ENCODE measurements at places on chromosomes 2 and 18. TPM values are rescaled to one million over a fixed set of nuclear protein-coding genes. Genes with fewer than 3 reads are reported as not detected.

- no peak for DNase-seq
- H3K4me1 ChIP-seq: no peaks in the 10 kb centered on the region
- H3K27me3 ChIP-seq: peaks cover 8% of the 10 kb centered on the region
- no peak overlapping the region for H3K27ac ChIP-seq
Measured at GRCh38 chr2:142980246-142981068, 103.0 kb downstream of the KYNU start.

- H3K27ac ChIP-seq: no peak overlapping the region
- peaks cover 24% of the 10 kb centered on the region for H3K27me3 ChIP-seq
- H3K4me1 ChIP-seq: peaks cover 11% of the 10 kb centered on the region
- DNase-seq: no peak
- H3K36me3 ChIP-seq: no peaks in the 10 kb centered on the region
Measured at GRCh38 chr2:26666671-26667070, 25.5 kb upstream of the CIB4 start.

DNA sequence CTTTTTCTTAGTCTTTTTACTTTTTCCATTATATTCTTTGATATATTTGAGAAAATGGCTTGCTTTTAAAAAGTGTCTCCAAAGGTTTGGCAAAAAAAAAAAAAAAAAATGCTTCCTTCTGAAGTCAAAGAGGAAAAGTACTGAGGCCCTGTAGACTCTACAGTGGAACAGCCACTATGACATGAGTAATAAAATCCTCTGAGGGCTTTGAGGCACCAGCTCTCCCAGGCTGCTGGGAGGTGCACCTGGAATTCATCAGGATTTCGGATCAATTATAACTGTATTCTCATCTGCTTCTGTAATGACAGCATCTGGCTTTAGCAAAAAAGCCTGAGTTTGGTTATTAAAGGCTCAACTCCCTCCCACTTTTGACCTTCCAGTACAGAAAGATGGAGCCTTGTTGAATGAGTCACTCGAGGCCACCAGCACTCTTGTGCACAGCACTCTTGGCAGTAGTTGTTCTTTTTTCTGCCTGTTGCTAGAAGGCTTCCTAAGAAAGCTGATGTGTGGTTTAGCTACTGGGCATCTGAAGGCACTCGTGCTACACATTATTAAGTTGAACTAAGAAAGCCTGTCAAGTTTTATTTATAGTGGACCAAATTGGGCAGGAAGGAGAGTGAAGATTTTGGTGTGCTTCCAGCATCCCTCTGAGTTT is 131.3 kb downstream of the PRPF40A start:
- no peak for DNase-seq
- H3K4me1 ChIP-seq: no peaks in the 10 kb centered on the region
- H3K27me3 ChIP-seq: peaks cover 13% of the 10 kb centered on the region
- no peak overlapping the region for H3K27ac ChIP-seq

GRHL1 gene
- total RNA-seq: 0.55 TPM

GRCh38 chr2:158667586-158667985 is 127.5 kb upstream of the DAPL1 start:
- no peaks in the 10 kb centered on the region for H3K4me1 ChIP-seq
- H3K27ac ChIP-seq: no peak overlapping the region
- no peak overlapping the region for H3K4me3 ChIP-seq
- H3K36me3 ChIP-seq: no peaks in the 10 kb centered on the region
- H3K27me3 ChIP-seq: no peaks in the 10 kb centered on the region
- DNase-seq: no peak

DNA sequence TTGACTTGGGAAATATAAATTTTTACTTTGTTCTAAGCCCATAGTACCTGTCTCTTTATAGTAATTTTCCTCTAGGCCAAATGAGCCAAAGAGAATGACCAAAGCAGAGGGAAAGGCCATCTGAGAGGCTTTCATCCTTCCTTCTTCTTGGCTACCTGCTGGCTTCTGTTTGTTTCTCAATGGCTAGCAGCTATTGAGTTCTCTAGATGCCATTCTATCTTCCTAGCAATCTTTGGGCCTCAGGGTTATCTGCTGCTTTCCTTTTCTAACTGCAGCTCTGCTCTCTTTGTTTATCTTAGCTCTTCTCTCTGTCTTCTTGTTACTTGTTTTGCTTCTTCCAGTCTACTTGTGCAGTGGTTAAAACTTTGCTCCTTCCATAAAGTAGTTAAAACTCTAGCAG is 601.1 kb upstream of the NRXN1 start:
- H3K27me3 ChIP-seq: no peaks in the 10 kb centered on the region
- no peak for DNase-seq
- no peak overlapping the region for H3K27ac ChIP-seq
- no peak overlapping the region for H3K4me3 ChIP-seq
- H3K4me1 ChIP-seq: no peaks in the 10 kb centered on the region
- H3K36me3 ChIP-seq: no peaks in the 10 kb centered on the region

DNA sequence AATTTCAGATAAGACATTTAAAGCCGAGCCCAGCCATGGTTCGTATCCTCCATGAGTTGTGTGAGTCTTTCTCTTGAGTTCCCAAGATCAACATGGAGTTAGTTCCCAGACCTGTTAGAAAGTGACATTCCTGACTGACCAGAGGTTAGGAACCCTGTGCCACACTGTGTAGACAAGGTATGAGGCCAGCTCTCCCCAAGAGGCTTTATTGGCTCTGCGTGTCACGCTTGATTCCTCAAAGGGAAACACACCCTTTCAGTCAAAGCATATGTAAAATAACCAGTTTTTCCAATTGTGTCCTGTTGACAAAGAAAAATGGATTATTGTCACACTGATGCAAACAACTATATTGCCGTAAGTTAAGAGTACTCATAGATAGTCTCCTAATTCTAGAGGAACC is 1.2 kb downstream of the SULT1C3 start:
- DNase-seq: no peak
- H3K4me3 ChIP-seq: no peak overlapping the region
- H3K27ac ChIP-seq: no peak overlapping the region
- no peaks in the 10 kb centered on the region for H3K36me3 ChIP-seq
- no peaks in the 10 kb centered on the region for H3K4me1 ChIP-seq
- no peaks in the 10 kb centered on the region for H3K27me3 ChIP-seq

DNA sequence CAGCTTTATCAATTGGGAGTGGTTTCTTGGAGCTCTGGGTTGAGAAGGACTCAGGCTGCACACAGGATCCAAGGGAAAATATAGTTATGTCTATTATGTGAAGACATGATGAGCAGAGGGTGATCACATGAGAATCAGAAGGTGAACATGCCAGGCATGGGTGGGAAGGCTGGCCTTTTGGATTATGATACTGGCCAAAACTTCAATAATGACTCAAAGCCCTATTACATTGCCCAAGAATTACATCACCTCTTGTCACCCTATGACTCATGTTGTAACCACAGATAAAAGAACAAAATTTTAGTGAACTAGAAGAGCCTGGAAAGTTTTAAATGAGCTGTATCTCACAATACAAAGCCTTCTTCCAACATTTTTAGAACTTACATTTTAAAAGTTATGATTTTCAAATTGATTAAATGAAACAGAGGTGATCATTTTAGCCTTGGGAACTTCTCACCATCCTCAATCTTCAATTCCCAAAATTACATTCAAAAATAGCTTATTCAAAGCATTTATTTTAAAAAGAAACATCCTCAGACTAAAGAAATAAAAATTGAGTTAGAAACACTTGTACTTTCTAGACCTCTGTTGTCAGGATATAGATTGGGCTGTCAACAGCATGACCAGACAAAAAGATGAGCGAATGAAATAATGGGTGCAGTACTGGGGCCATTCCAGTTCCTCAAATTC is 428.3 kb downstream of the MBD2 start:
- H3K4me3 ChIP-seq: no peak overlapping the region
- H3K4me1 ChIP-seq: no peaks in the 10 kb centered on the region
- no peaks in the 10 kb centered on the region for H3K27me3 ChIP-seq
- no peak for DNase-seq

DNA sequence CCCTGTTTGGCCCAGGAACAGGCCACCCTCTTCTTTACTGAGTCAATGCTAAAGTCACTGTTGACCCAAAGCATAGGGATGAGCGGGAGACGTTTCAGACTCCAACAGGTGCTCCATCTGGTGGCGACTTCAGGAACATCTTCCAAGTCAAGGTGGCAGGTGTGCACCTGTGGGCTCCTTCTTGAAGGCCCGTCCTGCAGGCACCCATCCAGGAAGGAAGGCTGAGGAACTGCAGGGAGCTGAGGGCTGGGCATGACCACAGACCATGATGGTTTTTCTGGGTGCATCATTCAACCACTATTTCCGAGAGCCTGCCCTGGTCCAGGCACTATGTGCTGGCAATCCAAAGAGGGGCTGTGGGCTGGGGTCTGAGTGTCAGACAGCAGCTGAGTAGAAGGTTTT is 142.8 kb downstream of the NDUFA10 start:
- no peak overlapping the region for H3K27ac ChIP-seq
- no peak overlapping the region for H3K4me3 ChIP-seq
- H3K27me3 ChIP-seq: peaks cover 12% of the 10 kb centered on the region
- peak; percentile 64 for DNase-seq
- H3K4me1 ChIP-seq: no peaks in the 10 kb centered on the region

DNA sequence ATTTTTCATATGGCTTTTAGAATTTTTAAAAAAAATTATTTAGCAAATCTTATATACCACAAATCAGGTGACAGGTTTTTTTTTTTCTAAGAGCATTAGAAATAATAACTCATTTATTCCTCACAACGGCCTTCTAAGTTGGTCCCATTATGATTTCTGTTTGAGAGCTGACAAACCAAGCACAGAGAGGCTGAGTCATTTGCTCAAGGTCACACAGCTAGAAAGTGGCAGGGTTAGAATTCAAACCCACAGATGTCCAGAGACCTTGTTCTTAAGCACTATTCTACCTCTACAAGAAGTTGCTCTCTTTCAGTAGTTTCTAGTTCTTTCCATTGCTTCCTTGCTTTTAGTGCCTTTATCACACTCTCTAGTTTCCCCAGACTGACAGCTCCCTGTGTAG is 28.8 kb upstream of the LPIN1 start:
- H3K36me3 ChIP-seq: no peaks in the 10 kb centered on the region
- no peak overlapping the region for H3K4me3 ChIP-seq
- H3K4me1 ChIP-seq: peaks cover 10% of the 10 kb centered on the region
- peaks cover 18% of the 10 kb centered on the region for H3K27me3 ChIP-seq
- DNase-seq: no peak

GRCh38 chr2:239292531-239292930 is 108.3 kb downstream of the HDAC4 start:
- no peak for DNase-seq
- H3K36me3 ChIP-seq: peaks cover 13% of the 10 kb centered on the region
- H3K4me3 ChIP-seq: no peak overlapping the region
- peaks cover 74% of the 10 kb centered on the region for H3K4me1 ChIP-seq

SPEG gene
- 10.8 TPM for total RNA-seq

- H3K27me3 ChIP-seq: no peaks in the 10 kb centered on the region
- peak overlapping the region; percentile 71 for H3K4me3 ChIP-seq
- peaks cover 22% of the 10 kb centered on the region for H3K36me3 ChIP-seq
- H3K27ac ChIP-seq: no peak overlapping the region
- H3K4me1 ChIP-seq: peaks cover 24% of the 10 kb centered on the region
Measured at GRCh38 chr2:241357531-241357930, 1.4 kb downstream of the FARP2 start.

DNA sequence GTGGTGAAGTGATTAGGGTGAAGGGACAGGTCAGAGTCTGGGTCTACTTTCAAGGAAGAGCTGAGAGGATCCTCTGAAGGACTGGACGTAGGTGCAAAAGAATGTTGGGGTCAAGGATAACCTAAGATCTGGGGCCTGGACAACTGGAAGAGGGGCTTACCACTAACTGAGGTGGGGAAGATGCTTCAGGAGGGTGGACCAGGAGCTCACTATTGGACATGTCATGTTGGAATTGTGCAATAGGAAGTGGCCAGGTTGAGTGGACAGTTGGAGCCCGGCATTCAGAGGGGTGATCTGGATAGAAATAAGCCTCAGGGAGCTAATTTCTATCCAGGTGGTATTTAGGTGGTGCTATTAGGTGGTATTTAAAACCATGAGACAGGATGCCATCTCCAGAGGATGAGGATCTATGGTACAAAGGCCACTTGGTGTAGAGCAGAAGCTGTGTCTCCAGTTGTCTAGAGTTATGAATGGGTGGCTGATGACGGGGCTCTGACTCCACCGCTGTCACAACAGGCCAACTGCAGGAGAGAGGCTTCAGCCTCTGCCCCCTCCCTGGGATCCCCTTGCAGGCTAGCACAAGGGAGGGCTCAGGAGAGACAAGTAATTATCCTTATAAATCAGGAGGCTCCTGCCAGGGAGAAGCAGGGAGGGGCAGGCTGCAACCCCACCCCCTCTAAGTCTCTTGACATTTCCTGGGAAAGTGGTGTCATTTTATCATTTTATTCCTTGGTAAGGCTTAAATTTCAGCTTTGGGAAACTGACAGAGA is 158.0 kb downstream of the SMAD7 start:
- H3K27ac ChIP-seq: no peak overlapping the region
- H3K36me3 ChIP-seq: no peaks in the 10 kb centered on the region
- H3K4me1 ChIP-seq: peaks cover 6% of the 10 kb centered on the region
- no peak for DNase-seq

- H3K27me3 ChIP-seq: no peaks in the 10 kb centered on the region
- H3K36me3 ChIP-seq: peaks cover 25% of the 10 kb centered on the region
- H3K27ac ChIP-seq: no peak overlapping the region
- peaks cover 14% of the 10 kb centered on the region for H3K4me1 ChIP-seq
- DNase-seq: no peak
Measured at GRCh38 chr2:73264332-73264606, 20.0 kb downstream of the FBXO41 start.

DNA sequence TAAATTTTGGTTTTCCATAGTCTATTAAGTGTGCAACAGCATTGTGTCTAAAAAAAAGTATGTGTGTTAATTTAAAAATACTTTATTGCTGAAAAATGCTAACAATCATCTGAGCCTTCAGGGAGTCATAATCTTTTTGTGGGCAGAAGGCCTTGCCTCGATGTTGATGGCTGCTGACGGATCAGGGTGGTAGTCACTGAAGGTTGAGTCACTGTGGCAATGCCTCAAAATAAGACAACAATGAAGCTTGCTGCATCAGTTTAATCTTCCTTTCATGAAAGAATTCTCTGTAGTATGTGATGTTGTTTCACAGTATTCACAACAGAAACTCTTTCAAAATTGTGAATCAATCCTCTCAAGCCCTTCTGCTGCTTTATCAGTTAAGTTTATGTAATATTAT is 31.3 kb downstream of the HDHD2 start:
- no peak overlapping the region for H3K4me3 ChIP-seq
- H3K36me3 ChIP-seq: peaks cover 23% of the 10 kb centered on the region
- no peaks in the 10 kb centered on the region for H3K4me1 ChIP-seq
- no peaks in the 10 kb centered on the region for H3K27me3 ChIP-seq
- no peak overlapping the region for H3K27ac ChIP-seq
- no peak for DNase-seq

- H3K4me3 ChIP-seq: no peak overlapping the region
- DNase-seq: no peak
- no peaks in the 10 kb centered on the region for H3K36me3 ChIP-seq
- no peaks in the 10 kb centered on the region for H3K4me1 ChIP-seq
- no peaks in the 10 kb centered on the region for H3K27me3 ChIP-seq
- H3K27ac ChIP-seq: no peak overlapping the region
Measured at GRCh38 chr2:185919155-185919554, 180.6 kb downstream of the FSIP2 start.

NTSR2 gene
- not detected for total RNA-seq

DNA sequence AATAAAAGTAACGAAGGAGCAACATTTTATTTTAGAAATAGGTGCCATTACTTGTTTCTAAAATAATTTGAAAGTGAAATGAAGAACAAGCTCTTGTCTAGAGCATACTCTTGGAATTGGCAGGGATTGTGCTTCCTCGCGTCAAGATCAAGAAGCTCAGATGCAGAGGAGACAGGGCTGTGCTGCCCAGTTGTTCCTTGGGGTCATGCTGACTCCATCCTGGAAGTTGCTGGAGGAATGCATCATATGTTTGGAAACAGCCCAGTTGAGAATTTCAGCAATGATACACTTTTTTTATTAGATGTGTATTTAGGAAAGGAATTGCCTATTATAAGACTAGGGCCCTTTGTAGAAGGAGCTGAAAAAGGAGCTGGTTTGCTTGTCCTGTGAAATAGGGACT is 17.2 kb downstream of the LTBP1 start:
- DNase-seq: no peak
- H3K4me1 ChIP-seq: no peaks in the 10 kb centered on the region
- no peaks in the 10 kb centered on the region for H3K36me3 ChIP-seq
- peaks cover 15% of the 10 kb centered on the region for H3K27me3 ChIP-seq
- H3K27ac ChIP-seq: no peak overlapping the region
- no peak overlapping the region for H3K4me3 ChIP-seq
